Esophagus squamous epithelium (tissue), 5 donors: ENCODE measurements at places on chromosomes 5 and 9.

DNA sequence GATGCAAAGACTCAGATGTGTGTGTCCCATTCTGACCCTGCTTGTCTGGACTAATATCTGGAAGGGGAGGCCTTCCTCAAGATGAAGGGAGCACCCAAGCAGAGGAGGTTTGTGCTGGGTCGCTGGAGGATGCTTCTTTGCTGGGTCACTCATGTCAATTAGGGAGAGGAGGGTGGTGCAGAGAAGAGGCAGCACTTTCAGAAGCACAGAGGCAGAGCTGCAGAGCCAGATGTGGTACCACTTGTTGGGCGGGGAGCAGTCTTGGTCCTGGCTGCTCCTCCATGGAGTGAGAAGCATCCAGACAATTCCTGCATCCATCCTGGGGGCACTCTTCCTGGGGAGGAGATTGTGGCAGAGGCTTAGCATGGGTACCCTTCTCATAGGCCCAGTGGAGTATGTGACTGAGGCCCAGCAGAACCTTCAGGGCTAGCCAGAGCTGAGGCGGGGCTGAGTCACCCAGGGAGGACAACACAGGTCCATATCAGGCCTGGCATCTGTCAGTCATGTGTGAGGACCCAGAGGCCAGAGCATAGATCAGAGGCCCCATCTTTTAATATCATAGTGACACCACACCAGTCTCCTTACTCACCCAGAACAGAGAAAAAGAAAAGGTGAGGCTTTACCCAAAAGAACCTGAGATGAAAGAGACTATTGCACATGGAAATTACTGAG, 59.8 kb downstream of the TNFSF15 start:
- no peak for DNase-seq

DNA sequence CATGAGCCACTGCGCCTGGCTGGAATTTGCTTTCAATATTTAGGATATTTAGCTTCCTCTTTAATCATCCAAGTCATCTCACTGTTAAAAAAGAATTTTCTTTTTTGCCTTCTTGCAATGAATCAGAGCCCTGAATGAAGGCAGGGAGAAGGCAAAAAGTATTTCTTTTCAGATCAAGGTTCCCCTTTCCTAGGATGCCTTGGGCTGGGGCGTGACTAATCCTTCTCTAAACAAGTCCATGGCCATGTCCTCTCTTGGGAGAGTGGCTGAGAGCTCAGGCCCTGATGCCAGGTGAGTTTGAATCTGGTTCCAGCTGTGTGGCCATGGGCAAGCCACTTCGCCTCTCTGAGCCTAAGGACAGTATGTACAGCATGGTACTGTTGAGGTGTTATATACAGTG, 84.8 kb upstream of the NEURL1B start:
- DNase-seq = no peak

GRCh38 chr5:139037732-139038131, 160.4 kb downstream of the SIL1 start:
- no peak for DNase-seq

- no peak for DNase-seq
Measured at GRCh38 chr5:31021181-31021624, 172.3 kb upstream of the CDH6 start.
